ENCODE measurements at places on chromosomes 16 and 17.

DNA sequence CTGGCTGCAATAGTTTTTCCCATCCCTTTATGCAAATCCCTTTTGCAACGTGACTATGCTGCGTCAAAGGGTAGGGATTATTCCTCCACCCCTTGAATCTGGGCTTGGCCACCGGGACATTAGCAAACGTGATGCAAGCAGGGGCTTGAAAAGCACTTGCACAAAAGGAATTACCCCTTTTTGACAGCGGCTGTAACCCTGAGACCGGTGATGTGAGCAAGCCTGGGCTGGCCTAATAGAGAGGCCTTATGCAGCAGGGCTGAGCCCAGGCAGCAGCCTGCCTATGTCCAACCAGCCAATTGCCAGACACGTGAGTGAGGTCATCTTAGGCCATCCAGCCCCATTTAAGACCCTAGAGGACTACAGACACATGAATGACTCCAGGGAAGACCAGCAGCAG is 30.4 kb upstream of the PAFAH1B1 start:
- DNase-seq, result no peak

GRCh38 chr17:61312406-61313295 is 87.0 kb upstream of the TBX2 start:
- no peak for DNase-seq

- DNase-seq, result no peak
These were observed 4.0 kb upstream of the SCRN2 start for GRCh38 chr17:47844814-47845715.

GRCh38 chr16:25011891-25012514 is 3.2 kb downstream of the ARHGAP17 start:
- DNase-seq, result no peak

DNA sequence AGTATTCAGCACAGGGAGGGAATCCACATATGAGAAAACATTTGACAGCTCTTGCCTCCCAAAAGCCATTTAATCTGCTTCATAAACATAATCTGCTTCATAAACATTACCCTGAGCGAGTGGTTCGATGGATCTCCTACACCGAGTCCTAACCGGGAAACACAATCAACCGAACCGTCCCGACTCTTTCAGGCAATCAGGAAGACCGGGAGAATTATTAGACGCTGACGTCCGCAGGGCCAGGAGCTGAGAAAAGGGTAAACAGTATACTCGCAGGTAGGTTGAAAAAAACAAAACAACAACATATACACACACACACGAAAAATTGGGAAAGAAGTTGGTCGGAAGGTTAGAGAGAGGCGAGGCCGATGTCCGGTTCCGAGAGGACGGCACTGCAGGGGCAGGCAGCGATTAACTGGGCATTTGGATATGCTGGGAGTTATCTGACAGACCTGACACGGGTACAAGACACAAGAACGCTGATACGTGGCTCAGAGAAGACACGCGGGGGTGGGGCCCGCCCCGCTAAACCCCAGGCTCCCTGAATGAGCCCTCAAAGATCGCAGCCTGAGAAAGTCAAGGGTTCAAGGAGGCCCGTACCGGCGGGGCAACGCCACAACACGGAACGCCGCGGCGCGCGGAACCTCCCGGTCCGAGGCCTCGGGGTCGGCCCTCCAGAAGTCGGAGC is 585 bp downstream of the AP1G1 start:
- DNase-seq, result peak; percentile 18

- DNase-seq, result no peak
These were observed 10.8 kb downstream of the RCVRN start for GRCh38 chr17:9894231-9894630.

DNA sequence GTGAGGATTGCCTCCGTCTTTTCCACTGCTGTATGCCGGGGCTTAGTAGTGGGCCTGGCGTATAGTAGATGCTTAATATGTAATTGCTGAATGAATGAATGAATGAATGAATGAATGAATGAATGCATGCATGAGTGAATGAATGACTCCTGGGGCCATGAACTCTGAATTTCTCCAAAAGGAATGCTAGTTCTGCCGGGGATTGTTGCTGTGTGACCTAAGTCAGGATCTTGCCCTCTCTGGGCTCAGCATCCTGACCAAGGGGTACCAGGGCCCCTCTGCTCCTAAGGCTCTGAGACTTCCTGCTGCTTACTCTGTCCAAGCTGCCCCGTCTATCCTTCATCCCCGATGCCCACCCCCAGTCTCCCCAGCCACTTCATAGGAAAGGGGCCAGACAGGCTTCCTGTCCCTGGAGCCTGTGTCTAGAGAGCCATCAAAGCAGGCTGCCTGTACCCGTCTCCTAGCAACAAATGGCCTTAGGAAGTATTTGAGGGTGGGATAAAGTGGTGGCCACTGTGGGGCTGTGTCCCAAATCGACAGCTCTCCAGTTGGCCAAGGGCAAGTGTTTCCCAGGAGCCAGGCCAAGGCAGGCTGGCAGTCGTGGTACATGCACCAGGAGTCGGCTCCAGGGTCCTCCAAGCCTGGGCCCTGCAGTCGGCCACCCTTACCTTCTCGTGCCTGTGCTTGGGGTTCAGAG is 11.6 kb upstream of the MPRIP start:
- no peak for DNase-seq

GRCh38 chr17:2517539-2517938 is 5.9 kb upstream of the METTL16 start:
- DNase-seq, result no peak

GRCh38 chr16:22123759-22124490 is 31.6 kb downstream of the VWA3A start:
- DNase-seq, result no peak

- no peak for DNase-seq
These were observed 12.1 kb downstream of the HSD3B7 start for GRCh38 chr16:30996985-30997724.

DNA sequence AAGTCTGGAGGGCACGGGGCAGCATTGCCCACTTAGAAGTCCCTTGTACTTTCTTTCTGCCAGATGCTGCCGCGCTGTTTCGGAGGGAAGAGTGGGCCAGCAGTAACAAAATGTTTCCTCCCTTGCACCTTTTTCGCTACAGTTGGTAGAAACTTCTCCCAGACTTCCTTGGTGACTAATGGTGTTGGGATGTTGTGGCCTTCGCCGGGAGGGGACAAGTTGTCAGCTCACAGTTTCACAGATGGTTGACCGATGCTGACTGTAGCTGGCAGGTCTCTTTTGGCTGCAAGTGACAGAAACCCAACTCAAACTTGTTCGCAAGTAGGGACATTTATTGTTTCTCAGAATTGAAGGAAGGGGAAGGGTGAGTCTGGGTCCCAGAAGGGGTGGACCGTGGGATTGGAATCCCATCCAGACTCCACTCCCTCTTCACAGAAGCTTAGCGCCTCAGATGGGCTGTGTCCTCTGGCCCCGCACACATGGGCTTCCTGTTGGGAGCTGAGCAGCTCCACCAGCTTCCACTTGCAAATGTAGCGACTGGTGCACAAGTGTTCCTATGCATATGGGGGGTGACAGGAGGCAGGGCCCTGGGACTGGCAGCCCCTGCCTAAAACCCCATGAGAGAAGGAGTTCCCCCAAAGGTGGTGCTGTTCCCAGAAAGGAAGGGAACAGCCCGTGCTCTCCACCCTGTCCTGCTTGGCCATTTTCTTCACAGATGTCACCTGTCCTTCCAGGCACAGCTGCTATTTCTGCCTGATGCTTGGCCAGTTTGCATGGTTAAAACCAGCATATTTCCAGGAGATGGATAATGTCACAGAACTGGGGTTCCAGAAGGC is 30.9 kb upstream of the RPRML start:
- no peak for DNase-seq

Data from left renal pelvis (tissue), 4 donors.